ENCODE measurements at places on chromosomes 4 and X. TPM values are rescaled to one million over a fixed set of nuclear protein-coding genes. Genes with fewer than 3 reads are reported as not detected.

Gene PRPS2
- 54.4 TPM for total RNA-seq

Gene IQCM
- not detected for total RNA-seq

GRCh38 chrX:2928583-2929434 lies at the start of gene ARSD:
TSS of gene ARSD (minus strand) at chrX:2929339. CDS start at chrX:2929275, 64 bp downstream.
- H3K4me3 ChIP-seq: peak within 1 kb of the TSS; percentile 77
- no peaks in the 10 kb centered on the region for H3K36me3 ChIP-seq
- peak; percentile 87 for DNase-seq
- peak within 1 kb of the TSS; percentile 97 for H3K27ac ChIP-seq

DNA sequence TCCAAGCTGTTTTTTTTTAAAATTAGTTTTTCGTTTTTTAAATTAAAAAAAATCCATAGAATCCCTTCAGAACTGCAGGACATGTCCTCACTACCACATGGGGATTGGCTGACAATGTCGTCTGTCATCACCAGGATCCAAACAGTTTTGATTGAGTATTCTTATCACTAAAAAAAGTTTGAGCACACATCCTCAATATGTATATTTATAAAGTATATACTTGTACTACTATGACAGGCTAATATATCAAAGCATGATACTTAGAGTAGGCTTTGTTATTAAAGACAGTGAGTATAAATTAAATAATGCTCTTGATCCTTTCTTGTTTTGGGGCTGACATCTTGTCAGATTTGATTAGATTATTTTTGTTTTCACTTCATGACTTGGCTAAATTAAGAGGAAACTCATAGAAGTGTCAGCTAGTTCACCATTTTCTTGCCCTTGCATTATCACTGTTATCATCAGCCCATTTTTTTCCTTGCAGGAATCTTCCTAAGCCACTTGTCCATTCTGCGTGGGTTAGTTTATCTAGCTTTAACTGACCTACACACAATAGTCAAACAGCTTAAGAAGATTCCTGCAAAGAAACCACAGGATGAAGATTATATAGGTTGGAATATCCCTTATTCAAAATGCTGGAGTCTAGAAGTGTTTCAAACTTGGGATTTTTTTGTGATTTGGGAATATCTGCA lies 92.8 kb downstream of the AMMECR1 start:
- no peak overlapping the region for H3K27ac ChIP-seq
- H3K4me1 ChIP-seq: no peaks in the 10 kb centered on the region
- DNase-seq: no peak
- peaks cover 48% of the 10 kb centered on the region for H3K27me3 ChIP-seq

DNA sequence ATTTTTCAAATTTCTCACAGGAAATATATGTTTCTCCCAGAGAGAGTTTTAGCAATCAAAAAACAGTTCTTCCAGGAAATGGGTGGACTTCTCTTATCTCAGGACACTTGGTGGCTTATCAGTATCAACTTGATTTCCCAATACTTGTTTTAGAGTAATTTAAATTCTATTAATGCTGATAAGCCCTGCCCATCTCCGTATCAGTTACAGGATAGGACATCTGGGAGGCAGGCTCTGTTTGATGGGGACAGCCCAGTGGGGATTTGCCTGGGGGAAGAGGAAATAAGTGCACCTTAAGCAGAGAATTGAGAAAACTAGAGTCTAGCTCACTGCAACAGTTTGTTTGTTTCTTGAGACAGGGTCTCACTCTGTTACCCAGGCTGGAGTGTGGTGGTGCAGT lies 43.2 kb upstream of the PDGFRA start:
- no peak for DNase-seq
- H3K4me3 ChIP-seq: no peak overlapping the region
- H3K36me3 ChIP-seq: no peaks in the 10 kb centered on the region
- H3K27me3 ChIP-seq: no peaks in the 10 kb centered on the region

- no peak for DNase-seq
- no peak overlapping the region for H3K4me3 ChIP-seq
- H3K36me3 ChIP-seq: no peaks in the 10 kb centered on the region
- H3K27ac ChIP-seq: no peak overlapping the region
Measured at GRCh38 chrX:130415201-130415600, 13.4 kb downstream of the RBMX2 start.

DNA sequence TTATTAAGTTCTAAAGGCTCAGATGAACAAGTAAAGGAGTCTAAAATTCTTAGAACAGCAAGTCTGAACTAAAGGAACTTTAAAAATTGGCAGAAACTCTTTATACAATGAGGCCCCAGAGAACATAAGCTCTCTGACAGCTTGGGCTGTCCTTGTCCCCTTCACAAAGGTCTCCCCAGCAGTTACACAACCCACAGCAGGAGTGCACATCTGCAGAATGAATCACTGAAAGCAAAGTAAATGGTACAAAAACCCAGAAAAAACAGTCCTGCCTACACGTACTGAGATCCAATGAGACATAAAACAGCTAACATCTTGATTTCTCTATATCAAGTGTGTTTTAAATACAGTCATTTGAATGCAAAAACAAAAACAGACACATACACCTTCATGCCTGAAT lies 18.7 kb downstream of the RBBP7 start:
- H3K4me1 ChIP-seq: no peaks in the 10 kb centered on the region
- H3K27ac ChIP-seq: no peak overlapping the region
- H3K4me3 ChIP-seq: no peak overlapping the region
- no peaks in the 10 kb centered on the region for H3K36me3 ChIP-seq
- no peak for DNase-seq

DNA sequence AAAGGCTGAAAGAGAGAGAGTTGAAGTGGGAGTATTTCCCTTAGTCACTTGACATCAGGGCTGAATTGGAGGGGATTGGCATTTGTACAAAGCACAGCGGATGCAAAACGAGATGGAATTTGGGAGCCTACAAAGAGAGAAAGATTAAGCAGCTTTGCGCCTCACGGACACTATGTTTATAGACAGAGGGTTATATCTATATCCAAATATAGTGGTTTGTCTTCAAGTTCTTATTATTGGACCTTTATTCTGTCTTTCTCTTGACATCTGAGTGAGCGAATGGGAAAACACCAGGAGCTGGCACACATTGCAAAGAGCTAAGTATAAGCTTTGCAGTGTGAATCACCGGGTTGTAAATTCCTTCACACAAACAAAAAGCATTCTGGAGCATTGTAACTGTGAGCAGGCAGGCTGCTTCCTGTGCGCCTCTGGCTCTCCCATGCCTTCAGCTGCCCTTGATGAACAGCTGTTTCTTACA lies 500.2 kb downstream of the STIM2 start:
- no peak overlapping the region for H3K4me3 ChIP-seq
- no peaks in the 10 kb centered on the region for H3K36me3 ChIP-seq
- no peak overlapping the region for H3K27ac ChIP-seq
- H3K4me1 ChIP-seq: no peaks in the 10 kb centered on the region
- no peaks in the 10 kb centered on the region for H3K27me3 ChIP-seq
- DNase-seq: no peak

DNA sequence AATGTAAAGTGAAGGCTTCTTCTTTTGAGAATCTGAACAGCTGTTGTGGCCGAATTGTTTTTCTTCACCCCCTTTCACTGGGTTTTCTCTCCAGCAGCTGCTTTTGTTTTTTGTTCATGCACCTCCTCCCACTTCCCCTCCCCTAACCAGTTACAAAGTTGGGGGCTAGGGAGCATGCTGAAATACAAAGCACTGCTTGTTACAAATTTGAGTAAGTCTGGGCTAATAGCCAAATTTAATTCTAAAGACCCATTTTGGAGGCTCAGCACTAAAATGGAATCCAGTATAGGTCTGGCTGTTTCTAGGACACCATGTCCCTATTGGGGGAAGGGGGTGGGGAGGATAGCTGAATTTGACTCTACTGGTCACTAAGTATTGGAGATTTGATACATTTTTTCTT lies 89.2 kb upstream of the GPM6B start:
- no peak overlapping the region for H3K27ac ChIP-seq
- no peak overlapping the region for H3K4me3 ChIP-seq
- H3K4me1 ChIP-seq: no peaks in the 10 kb centered on the region
- no peaks in the 10 kb centered on the region for H3K36me3 ChIP-seq
- DNase-seq: no peak

Gene COL25A1
- total RNA-seq: 2.6 TPM

Gene SPRY1
- total RNA-seq: 103 TPM

- DNase-seq: peak; percentile 58
- H3K4me1 ChIP-seq: no peaks in the 10 kb centered on the region
- H3K27me3 ChIP-seq: no peaks in the 10 kb centered on the region
- H3K36me3 ChIP-seq: no peaks in the 10 kb centered on the region
- peak overlapping the region; percentile 53 for H3K27ac ChIP-seq
Measured at GRCh38 chr4:185004562-185005218, 13.6 kb upstream of the HELT start.

- no peaks in the 10 kb centered on the region for H3K36me3 ChIP-seq
- no peak overlapping the region for H3K27ac ChIP-seq
- peaks cover 8% of the 10 kb centered on the region for H3K4me1 ChIP-seq
Measured at GRCh38 chr4:156968479-156968984, 3.1 kb downstream of the PDGFC start.

- H3K36me3 ChIP-seq: no peaks in the 10 kb centered on the region
- H3K27ac ChIP-seq: peak overlapping the region; percentile 66
- no peaks in the 10 kb centered on the region for H3K27me3 ChIP-seq
- DNase-seq: peak; percentile 17
- peak overlapping the region; percentile 79 for H3K4me3 ChIP-seq
Measured at GRCh38 chr4:141132709-141133145, 542 bp downstream of the RNF150 start.

- no peaks in the 10 kb centered on the region for H3K4me1 ChIP-seq
- no peaks in the 10 kb centered on the region for H3K36me3 ChIP-seq
- no peak overlapping the region for H3K4me3 ChIP-seq
- peaks cover 64% of the 10 kb centered on the region for H3K27me3 ChIP-seq
Measured at GRCh38 chrX:38616904-38617303, 55.6 kb downstream of the TSPAN7 start.

DNA sequence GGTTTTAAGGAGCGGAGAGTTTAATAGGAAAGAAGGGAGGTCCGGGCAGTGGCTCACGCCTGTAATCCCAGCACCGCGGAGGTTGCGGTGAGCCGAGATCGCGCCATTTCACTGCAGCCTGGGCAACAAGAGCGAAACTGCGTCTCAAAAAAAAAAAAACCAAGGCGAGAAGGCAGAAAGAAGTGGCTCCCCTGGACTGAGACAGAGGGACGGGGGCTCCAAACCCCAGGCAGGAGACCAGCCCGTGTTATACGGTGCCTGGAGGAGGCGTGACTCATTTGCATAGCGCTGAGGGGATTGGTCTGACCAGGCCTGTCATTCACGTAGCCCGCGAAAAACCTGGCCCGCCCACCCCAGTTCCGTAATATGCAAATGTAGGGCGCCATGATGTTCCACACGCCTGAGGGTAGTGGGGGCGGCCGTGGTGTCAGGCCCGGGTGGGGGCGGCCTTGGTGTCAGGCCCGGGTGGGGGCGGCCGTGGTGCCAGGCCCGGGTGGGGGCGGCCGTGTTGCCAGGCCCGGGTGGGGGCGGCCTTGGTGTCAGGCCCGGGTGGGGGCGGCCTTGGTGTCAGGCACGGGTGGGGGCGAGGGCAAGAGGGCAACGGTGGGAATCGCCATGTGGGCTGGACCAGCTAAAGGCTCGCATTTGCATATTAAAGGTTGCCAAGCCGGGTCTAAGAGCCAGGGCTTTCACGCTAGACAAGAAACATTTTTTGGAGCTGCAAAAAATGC lies 2.1 kb downstream of the PLCXD1 start:
- no peaks in the 10 kb centered on the region for H3K27me3 ChIP-seq
- peak; percentile 89 for DNase-seq
- H3K36me3 ChIP-seq: no peaks in the 10 kb centered on the region
- H3K4me1 ChIP-seq: no peaks in the 10 kb centered on the region

Gene FRMD7
- total RNA-seq: not detected

DNA sequence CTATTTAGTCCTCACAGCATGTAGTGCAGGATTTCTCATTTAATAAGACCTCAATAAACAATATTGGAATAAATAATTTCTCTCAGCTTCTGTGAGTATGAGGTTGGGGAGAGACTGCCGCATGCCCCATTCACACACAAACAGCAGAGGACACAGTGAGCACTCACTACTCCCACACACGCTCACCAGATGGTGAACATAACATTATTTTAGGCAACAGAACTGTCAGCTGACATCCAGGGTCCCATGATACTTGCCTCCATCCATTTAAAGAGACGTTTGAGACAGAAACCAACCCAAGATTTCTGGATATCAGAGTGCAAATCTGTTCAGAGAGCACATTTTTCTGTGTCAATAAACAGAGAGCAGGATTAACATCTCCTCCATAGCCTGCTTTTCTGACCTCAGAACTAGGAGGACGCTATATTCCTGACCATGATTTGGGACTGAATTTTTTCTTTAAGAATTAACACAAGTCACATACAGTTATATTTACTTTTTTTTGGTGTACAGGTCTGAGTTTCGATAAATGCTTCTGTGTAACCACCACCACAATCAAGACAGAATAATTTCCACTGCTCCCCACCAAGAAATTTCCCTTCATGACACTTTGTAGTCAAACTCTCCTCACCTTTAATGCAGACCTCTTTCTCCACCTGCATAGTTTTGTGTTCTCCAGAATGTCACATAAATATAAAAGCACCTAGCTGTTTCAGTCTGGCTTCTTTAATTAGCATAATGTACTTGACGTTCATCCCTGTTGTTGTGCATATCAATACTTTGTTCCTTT lies 16.7 kb downstream of the GPRIN3 start:
- no peak for DNase-seq
- no peaks in the 10 kb centered on the region for H3K27me3 ChIP-seq
- H3K36me3 ChIP-seq: no peaks in the 10 kb centered on the region
- H3K4me3 ChIP-seq: no peak overlapping the region
- H3K4me1 ChIP-seq: no peaks in the 10 kb centered on the region
- H3K27ac ChIP-seq: no peak overlapping the region

DNA sequence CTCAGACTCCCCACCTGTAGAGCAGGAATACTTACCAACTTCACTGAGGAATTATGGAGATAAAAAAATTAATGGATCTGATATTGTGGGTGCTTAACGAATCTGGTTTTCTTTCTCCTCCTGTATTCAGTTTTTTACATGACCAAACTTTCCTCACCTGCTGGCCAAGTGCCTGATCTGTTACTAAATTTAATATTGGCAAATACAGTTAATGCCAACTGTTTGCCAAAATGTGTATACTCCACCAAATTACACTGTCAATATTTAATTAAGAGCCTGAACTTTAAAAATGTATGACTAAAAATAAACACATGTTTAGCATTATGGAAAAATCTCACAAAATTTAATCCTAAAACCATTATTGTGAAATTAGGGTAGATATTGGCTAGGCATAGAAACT lies 3.3 kb downstream of the PGRMC2 start:
- H3K36me3 ChIP-seq: no peaks in the 10 kb centered on the region
- no peaks in the 10 kb centered on the region for H3K4me1 ChIP-seq
- no peak for DNase-seq
- H3K27ac ChIP-seq: peak overlapping the region; percentile 14
- no peaks in the 10 kb centered on the region for H3K27me3 ChIP-seq

Gene S100P
- total RNA-seq: not detected

Gene GRID2
- total RNA-seq: under 0.01 TPM
